ENCODE measurements at places on chromosomes 2 and 18.
A peak's percentile ranks its signal among the peaks of the same experiment; 100 is the strongest.

GRCh38 chr2:228527197-228527881, 345.9 kb upstream of the SPHKAP start:
- no peak for DNase-seq

- no peak for DNase-seq
Observed at GRCh38 chr2:191382801-191383200, 137.6 kb downstream of the MYO1B start.

DNA sequence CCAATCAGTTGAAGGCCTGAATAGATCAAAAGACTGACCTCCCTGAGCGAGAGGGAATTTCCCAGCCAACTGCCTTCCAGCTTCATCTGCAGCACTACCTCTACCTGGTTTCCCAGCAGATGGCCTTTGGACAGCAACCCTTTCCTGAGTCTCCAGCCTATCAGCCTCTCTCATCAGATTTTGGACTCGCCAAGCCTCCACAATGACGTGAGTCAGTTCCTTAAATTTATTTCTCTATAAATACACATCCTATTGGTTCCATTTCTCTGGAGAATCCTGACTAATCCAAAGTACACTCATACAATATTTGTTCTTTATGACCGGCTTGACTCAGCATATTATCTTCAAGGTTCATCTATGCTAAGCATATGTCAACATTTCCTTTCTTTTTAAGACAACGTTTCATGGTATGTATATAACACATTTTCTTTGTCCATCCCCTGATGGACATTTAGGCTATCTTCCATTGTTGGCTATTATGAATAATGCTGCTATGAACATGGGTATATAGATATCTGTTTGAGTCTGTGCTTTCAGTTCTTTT, 294.6 kb downstream of the LRATD1 start:
- no peak for DNase-seq

- DNase-seq, result no peak
Observed at GRCh38 chr2:193462411-193462810, 1267.7 kb upstream of the TMEFF2 start.

- DNase-seq, result no peak
Observed at GRCh38 chr18:6871566-6871965, 142.1 kb downstream of the ARHGAP28 start.

GRCh38 chr2:177906041-177906718, 166.4 kb downstream of the PDE11A start:
- peak; percentile 51 for DNase-seq
